Nephron progenitor cell (in vitro differentiated cells): ENCODE measurements at places on chromosomes 4 and X.

GRCh38 chr4:38236003-38236402 is 275.8 kb downstream of the PTTG2 start:
- peaks cover 29% of the 10 kb centered on the region for H3K4me1 ChIP-seq
- H3K27me3 ChIP-seq = peaks cover 8% of the 10 kb centered on the region
- no peaks in the 10 kb centered on the region for H3K36me3 ChIP-seq
- no peak for DNase-seq
- no peak overlapping the region for H3K27ac ChIP-seq
- H3K4me3 ChIP-seq = no peak overlapping the region

DNA sequence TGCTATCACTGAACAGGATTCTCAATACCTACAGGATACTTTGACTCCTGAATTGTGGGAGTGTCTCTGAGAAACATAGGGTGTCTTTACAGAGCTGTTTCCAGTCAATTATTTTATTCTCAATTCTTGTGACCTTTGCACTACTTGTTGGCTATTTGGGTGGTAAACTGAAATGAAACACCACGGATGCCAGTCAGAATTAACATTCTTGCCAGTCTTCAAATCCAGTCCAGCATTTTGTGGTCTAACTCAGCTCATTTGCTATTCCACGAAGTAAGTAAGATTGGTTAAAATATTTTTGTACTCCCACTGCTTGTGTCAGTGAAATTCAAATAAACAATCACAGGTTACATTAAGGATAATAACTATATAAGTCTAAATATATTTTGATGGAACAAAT is 197.9 kb downstream of the ANKRD50 start:
- no peaks in the 10 kb centered on the region for H3K36me3 ChIP-seq
- H3K27ac ChIP-seq = peak overlapping the region; percentile 61
- no peak for DNase-seq
- no peak overlapping the region for H3K4me3 ChIP-seq

- no peak overlapping the region for H3K27ac ChIP-seq
- no peaks in the 10 kb centered on the region for H3K36me3 ChIP-seq
- H3K27me3 ChIP-seq = peaks cover 19% of the 10 kb centered on the region
Measured at GRCh38 chr4:146098978-146099377, 76.5 kb upstream of the LSM6 start.

DNA sequence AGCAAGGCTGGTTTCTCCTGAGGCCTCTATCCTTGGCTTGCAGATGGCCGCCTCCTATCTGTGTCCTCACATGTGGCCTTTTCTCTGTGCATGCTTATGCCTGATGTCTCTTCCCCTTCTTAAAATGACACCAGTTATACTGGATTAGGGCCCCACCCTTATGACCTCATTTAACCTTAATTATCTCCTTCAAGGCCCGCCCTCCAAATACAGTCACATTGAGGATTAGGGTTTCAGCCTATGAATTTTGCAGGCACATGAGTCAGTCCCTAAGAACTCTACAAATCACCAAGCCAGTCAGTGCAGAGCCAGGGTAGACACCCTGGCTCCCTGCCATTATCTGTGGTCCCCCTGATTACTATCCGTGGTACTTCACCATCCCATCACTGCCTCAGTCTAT is 51.6 kb downstream of the MAML3 start:
- DNase-seq = no peak
- peaks cover 27% of the 10 kb centered on the region for H3K36me3 ChIP-seq
- H3K27ac ChIP-seq = no peak overlapping the region
- no peaks in the 10 kb centered on the region for H3K27me3 ChIP-seq
- peaks cover 49% of the 10 kb centered on the region for H3K4me1 ChIP-seq

GRCh38 chrX:47283015-47283771 is 50.4 kb downstream of the USP11 start:
- H3K27me3 ChIP-seq = peaks cover 2% of the 10 kb centered on the region
- DNase-seq = peak; percentile 10
- H3K36me3 ChIP-seq = no peaks in the 10 kb centered on the region
- no peak overlapping the region for H3K4me3 ChIP-seq
- H3K27ac ChIP-seq = no peak overlapping the region

DNA sequence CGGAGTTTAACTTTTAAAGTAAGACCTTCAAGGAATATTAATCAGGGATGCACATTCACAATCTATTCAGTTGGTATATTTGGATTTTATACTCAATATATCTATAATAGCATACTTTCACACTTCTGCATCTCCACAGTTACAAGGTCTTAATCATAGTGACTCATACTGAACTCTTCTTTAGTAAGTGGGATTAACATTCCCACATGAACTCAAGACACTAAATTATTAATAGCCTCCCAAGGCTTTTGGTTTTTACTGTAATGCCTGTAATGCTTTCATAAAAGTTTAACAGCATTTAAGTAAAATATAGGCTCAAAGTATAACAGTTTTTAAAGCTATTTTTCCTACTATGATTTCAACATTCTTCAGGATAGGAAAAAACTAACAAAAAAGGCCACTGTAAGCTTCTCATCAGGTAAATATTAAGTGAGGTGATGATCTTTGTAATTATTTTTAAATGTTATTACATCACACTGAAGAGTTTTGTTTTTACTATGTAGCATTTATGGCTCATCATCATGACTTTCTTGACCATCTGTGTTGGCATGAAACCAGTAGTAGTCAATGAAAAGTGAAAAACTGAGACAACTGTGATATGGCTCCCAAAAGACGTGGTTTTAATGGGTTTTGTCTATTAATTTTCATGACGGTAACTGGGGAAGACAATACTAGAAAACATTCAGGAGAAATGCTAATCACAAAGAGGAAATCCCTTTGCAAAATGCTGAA is 91.5 kb upstream of the GALNT7 start:
- no peaks in the 10 kb centered on the region for H3K36me3 ChIP-seq
- no peak overlapping the region for H3K27ac ChIP-seq
- H3K4me1 ChIP-seq = peaks cover 11% of the 10 kb centered on the region

DNA sequence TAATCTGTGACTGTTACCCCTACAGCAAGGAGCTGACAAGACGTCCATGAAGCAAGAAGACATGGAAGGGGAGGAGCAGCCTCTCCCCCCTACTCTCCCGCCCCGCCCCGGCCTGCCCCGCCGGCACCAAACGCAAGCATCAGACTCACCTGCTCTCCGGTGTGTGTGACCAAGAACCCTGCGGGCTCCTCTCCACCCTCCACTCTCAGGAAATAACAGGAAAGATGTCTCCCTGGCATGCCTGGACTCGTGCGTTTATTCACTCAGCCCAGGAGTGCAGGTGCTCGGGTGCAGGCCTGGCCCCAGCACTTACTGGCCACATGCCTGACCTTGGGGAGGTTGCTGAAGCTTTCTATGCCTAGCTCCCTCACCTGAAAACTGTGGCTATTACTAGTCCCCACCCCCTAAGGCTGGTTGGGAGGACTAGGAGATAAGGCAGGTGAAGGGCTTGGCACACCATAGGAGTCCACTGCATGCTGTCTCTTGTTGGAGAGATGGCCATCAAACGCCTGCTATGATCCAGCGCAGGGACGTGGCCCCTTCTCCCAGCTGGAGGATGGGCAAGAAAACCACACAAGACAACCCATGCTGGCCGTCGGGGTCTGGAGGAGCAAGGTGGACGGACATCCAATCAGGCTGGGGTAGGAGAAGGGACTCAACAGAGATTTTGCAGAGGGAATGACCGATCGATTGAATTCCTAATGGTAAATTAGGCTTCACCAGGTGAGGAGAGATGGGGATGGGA is 34.9 kb upstream of the CLDN24 start:
- H3K4me1 ChIP-seq = peaks cover 50% of the 10 kb centered on the region
- H3K27me3 ChIP-seq = peaks cover 6% of the 10 kb centered on the region
- no peak overlapping the region for H3K4me3 ChIP-seq
